Activated T-helper 17 cell treated with anti-CD3 and anti-CD28 coated beads, Interleukin-2, amount 50 U/mL, for 72 hours (primary cell): ENCODE measurements at places on chromosomes 3 and 15. TPM values are rescaled to one million over a fixed set of nuclear protein-coding genes. Genes with fewer than 3 reads are reported as not detected.

- ATAC-seq: no peak
Measured at GRCh38 chr3:17142516-17142915, 257.8 kb downstream of the PLCL2 start.

- ATAC-seq: no peak
Measured at GRCh38 chr15:62209821-62210220, 44.7 kb upstream of the C2CD4B start.

- ATAC-seq: no peak
Measured at GRCh38 chr3:141525814-141526213, 39.0 kb downstream of the RASA2 start.

GRCh38 chr3:15766406-15766805 lies 31.4 kb downstream of the ANKRD28 start:
- ATAC-seq: no peak

DNA sequence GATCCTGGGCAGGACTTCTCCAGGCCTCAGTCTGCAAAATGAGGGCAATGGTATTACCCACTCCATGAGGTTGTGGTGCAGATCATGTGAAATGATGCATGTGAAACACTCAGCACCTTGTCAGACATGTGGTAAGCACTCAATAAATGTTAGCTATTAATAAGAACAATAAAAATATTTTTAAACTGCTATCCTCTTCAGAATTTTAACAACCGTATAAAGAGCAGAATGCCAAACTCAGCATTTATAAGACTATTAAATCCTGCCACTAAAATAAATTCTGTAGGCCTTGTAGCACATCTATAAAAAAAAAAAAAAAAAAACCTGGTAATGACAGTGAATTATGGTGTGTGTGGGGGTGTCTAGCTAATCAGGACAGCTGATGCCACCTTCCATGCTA lies 213.9 kb upstream of the UMPS start:
- ATAC-seq: no peak

DNA sequence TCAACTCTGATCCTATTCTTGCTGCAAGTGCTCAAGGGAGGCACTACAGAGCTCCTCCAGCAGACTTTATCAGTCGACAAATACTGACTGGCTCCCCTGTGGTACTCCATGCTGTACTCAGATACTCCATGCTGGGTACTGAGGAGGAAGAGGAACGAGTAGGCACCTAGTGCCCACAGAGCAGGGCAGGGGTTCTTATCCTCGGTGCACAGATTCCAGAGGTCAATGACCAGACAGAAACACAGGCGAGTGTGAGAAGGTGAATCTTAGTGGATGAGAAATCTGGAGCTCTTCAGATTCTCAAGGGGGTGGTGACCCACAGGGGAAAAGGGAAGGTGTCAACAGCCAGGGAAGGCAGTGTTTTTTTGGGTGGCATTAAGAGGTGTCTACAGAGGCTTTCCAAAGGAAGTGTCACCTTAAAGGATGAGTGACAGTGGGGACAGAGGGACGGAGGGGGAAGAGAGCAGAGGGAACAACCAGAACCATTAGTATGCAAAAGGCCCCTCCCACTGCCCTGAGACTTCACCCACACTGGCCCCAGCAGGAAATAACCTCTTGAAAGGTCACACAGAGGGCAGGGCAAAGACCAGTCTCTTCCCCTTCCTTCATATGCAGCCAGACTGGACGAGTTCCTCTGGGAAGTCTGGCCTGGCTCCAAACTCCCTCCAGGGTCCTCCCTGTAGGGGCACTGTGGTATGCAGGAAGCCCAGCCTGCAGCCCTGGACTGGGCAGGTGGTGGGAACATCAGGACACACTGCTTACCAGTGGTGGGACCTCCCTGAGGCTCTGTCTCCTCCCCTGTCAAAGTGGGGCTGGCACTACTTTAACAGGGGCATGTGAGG lies 27.5 kb downstream of the CCDC12 start:
- peak; percentile 7 for ATAC-seq

- ATAC-seq: no peak
Measured at GRCh38 chr3:28139288-28139687, 102.1 kb upstream of the CMC1 start.

DNA sequence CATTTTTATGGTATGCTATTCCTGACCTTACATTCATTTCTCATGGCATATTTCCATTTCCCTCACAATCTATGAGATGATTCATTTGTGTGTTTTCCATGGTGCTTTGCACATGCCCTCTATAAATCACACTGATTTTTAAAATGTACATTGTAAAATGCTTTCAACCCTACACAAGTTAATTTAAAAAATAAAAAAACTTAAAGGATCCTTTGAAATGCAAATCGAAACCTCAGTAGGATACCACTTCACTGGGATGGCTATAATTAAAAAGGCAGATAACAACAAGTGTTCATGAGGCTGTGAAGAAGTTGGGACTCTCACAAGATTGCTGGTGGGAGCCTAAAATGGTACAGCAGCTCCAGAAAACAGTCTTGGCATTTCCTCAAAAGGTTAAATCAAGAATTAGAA lies 83.5 kb downstream of the FMN1 start:
- ATAC-seq: no peak

- no peak for ATAC-seq
Measured at GRCh38 chr3:41307065-41307464, 107.8 kb downstream of the CTNNB1 start.

GRCh38 chr3:106168962-106169750 lies 300.3 kb upstream of the CBLB start:
- ATAC-seq: no peak

GRCh38 chr3:52771702-52772101 lies 962 bp upstream of the NEK4 start:
- ATAC-seq: no peak

DNA sequence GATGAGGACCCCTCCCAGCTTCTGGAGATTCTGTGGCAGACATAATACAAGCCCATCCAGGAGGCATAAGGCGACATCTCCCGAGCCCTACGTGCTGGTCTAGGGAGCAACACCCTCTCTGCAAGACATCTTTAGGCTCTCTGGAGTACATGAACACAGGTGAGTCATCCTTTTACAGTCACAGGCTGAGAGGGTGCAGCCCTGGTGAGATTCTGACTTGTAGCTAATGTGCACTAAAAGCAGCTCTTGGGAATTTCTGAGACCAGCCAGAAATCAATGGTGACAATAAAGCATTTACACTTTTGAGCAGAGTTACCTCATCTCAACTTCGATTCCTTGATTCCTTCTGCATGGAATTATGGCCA lies 131.1 kb downstream of the XXYLT1 start:
- ATAC-seq: peak; percentile 55

GRCh38 chr3:187685948-187686347 lies 15.8 kb upstream of the SST start:
- ATAC-seq: no peak

DNA sequence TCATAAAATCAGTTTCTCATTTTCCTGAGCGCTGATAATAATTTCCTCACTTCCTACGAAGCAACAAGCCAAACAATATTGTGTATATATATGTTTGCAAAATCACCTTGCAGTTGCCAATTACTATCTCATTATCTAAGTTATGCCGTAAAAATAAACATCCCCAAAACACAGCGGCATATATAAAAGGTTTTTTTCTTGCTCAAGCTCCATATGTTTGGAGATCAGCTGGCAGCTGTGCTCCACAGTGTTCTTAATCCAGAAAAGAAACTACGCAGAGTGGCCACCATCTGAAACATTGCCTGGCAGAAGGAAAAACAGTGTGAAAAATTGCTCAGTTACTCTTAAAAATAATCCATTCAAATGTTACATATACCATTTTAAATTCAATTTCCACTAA lies 951.4 kb downstream of the PLOD2 start:
- no peak for ATAC-seq

The CCR3 gene
- total RNA-seq: not detected

The IL17RB gene
- 1.8 TPM for total RNA-seq

The HLTF gene
- 28.2 TPM for total RNA-seq

The TNFAIP8L3 gene
- total RNA-seq: not detected

The PLIN1 gene
- 1.2 TPM for total RNA-seq

The TM4SF1 gene
- not detected for total RNA-seq

The EPHB3 gene
- not detected for total RNA-seq

The NEO1 gene
- 8.8 TPM for total RNA-seq

The SLC22A13 gene
- total RNA-seq: 0.99 TPM

The CISH gene
- 204 TPM for total RNA-seq
